Esophagus muscularis mucosa (tissue), 4 donors: ENCODE measurements at places on chromosomes 1 and 21. TPM values are rescaled to one million over a fixed set of nuclear protein-coding genes. Genes with fewer than 3 reads are reported as not detected.

LIN28A gene
- total RNA-seq = not detected

DISC1 gene
- total RNA-seq = 6.4 TPM

WNT3A gene
- total RNA-seq = not detected

INSRR gene
- not detected for total RNA-seq

ESPN gene
- total RNA-seq = 0.33 TPM

MX1 gene
- total RNA-seq = 13.8 TPM

RCC1 gene
- total RNA-seq = 8.3 TPM

SMCP gene
- not detected for total RNA-seq

BACE2 gene
- 60.6 TPM for total RNA-seq

GBP3 gene
- total RNA-seq = 11.9 TPM

BLACAT1 gene
- not detected for total RNA-seq

ELAPOR1 gene
- not detected for total RNA-seq

DRAM2 gene
- total RNA-seq = 31.6 TPM

TSNAX gene
- 29.6 TPM for total RNA-seq

PTP4A2 gene
- total RNA-seq = 184 TPM
